ENCODE measurements at places on chromosomes 6 and 20.

- no peak for DNase-seq
Observed at GRCh38 chr6:27263886-27264285, 16.4 kb downstream of the PRSS16 start.

DNA sequence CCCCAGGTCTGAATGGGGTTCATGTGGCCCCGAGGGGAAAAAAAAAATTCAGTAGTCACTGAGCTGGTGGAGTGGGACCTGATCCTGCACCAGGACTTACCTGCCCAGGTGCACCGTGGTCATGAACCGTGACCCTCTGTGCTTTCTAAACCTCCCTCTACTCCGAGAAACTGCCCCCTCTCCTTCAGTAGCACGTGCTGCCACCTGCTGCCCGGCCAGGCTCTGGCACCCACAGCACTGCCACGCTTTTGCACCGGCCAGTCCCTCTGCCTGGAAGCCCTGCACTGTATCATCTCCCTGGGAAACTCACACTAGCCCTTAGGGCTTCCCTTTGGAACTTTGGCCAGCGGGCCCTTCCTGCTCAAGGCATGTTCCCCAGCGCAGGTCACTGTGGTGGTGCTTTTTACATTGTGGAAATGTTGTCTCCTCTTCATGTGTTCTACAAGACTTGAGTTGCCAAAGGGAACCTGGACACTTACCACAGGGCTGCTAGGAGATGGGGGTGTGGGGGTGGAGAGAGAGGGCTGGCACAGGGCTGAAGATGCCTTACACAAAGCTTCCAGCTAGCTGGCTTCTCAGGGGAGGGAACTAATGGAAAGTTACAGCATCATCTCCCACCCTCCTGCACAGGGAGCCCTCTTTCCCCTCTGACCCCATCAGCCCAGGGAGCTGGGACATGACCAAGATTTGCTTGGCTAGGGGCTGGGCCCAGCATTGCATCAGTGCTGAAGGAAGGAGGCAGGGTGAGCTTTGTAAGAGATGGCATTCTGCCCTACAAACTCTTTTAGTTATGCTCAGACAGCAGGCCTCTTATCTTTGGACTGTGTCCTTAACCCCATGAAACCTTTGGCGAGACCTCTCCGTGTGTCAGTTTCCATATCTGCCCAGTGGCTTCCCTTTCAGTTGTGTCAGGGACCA lies 2.5 kb upstream of the PTPRT start:
- no peak for DNase-seq

DNA sequence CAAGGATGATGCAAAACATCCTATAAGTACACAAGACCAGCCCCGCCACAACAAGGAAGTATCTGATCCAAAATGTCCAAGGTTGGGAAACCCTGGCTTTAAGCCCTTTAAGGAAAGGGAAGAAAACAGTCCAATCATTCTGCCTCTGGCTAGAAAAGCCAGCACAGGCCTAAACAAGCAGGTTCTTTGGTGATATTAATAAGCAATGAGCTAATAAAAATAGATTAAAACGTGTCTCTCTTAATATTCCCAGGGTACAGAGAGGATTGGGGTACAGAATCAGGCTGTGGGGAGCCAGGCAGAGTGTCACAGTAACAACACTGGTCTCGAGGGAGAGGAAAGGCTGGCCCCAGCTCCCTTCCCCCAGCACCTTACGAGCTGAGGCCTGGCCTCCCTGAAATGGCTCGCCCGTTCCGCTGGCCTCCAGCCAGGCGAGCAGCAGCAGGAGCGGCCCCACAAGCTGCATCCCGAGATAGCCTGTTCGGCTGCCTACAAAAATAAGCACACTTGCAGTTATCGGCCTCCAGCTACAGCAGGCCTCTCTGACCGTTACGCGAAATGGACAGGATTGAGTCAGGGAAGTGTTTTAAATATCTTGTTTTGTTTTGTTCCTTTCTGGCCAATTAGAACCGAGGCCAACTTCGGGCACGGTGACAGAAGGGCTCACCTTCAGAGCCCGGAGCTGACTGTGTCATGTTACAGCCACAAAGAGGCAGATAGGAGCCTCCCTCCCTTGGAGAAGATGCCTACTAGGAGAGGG lies 4.0 kb upstream of the ZMYND8 start:
- peak; percentile 81 for DNase-seq

DNA sequence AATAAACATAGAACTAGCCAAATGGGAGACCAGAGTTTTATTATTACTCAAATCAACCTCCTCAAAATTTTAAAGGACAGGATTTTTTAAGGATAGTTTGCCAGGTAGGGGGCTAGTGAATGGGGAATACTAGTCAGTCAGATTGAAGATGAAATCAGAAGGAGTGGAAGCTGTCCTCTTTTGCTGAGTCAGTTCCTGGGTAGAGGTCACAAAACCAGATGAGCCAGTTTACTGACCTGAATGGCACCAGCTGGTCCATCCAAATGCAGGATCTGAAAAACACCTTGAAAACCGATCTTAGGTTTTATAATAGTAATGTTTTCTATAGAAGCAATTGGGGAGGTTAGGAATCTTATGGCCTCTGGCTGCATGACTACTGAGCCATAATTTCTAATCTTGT lies 558.2 kb downstream of the PKHD1 start:
- DNase-seq, result no peak

DNA sequence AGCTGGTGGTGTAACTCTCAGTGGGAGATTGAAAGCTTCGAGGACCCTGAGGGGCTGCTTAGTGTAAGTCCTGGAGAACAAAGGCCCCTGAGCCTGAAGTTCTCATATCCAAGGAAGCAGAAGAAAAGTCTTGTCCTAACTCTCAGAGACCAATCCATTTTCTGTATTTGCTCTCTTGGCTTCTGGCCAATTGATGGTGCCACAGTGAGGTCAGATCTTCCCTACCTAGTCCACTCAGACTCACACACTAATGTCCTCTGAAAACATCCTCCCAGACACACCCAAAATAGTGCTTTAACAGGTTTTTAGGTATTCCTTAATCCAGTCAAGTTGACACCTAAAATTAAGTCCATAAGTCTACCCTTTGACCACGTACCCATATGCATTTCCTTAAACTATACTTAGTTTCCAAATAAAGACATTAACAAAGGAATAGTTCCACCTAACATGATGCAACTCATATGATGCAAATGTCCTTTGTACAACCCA lies 29.4 kb downstream of the ZNF292 start:
- no peak for DNase-seq

DNA sequence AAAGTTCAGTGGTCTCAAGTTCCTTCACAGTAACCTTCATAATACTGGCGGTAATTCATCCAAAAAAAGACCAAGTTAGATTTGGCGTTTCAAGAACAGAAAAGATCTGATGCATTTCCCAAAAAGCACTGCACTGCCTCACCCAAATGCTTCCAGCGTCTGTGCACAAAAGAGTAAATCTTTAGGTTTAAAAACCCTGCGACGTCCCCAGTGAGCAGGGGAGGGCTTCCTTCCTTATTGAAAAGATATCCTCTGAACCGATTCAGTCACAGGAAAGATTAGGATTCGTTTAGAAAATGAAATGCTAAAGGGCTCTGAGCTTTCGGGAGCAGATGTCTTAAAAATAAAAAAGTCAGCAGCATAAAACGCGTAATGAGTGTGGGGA lies 654 bp downstream of the TBC1D7 start:
- DNase-seq, result no peak

DNA sequence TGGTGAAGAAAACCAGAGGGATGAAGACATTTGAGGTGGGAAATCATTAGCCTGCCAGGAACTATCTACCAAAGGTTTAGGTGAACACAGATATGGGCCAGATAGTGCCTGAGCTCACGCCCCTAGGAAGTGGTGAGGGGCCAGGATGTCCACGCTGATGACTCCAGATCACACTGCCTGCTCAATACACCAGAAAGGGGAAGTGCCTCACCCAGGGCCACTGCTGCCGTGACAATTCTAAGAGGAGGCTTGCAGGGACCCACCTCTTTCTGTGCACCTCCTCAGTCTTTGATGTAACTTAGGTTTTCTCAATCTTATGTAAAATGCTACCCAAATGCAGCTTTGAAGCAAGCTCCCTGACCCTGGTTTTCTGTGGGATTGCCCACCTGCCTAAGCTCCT lies 5.4 kb upstream of the RAB44 start:
- no peak for DNase-seq

DNA sequence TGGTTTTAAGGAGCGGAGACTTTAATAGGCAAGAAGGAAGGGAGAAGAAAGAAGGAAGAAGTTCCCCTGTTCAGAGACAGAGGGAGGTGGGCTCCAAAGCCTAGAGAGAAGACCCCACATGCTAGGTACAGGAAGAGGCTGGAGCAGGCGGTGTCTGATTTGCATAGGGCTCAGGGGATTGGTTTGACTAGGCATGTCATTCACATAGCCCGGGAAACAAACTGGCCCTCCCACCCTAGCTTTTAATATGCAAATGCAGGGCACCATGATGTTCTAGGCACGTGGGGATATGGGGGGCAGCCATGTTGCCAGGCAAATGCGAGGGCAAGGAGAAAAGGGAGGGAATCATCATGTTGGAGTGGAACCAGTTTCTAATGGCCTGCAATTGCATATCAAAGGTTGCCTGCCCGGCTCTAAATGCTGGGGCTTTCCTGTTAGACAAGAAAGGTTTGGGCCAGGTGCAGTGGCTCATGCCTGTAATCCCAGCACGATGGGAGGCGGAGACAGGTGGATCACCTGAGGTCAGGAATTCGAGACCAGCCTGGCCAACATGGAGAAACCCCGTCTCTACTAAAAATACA lies 34.3 kb upstream of the AGPAT4 start:
- DNase-seq, result no peak

DNA sequence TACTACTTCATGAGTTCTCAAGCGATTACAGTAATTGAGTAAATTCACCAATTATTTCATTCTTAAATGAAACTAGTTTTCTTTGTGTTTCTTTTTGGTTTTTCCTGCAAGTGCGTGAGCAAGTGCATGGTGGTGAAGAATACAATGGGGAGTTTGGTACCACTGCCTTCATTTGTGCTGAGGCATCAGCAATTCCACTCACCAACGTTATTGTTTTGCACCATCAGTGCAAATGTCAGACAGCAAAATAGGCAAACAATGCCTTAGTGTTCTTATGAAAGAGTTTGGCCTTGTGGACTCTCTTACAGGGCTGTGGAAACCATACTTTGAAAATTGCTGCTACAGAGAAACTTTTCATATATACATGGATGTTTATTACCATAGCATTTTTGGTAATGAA lies 8.2 kb downstream of the CDH26 start:
- no peak for DNase-seq

GRCh38 chr6:158439255-158439654 lies 120.6 kb upstream of the TMEM181 start:
- no peak for DNase-seq

DNA sequence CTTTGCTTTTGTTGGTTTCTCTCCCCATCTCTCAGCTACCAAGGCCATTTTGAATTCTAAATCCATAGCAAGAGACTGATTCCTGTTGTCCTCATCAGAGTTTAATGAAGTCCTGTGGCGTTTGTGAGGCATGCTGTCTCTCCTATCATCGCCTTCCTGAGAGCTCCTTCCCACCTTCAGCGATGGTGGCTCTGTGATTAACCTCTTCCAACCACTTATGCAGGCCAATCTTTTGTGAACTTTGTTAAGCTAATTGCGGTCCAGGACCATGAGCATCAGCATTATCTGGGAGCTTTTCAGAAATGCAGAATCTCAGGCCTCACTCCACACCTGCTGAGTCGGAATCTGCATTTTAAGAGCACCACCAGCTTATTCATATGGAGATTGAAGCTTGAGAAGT lies 272.5 kb upstream of the CDYL start:
- DNase-seq, result no peak

DNA sequence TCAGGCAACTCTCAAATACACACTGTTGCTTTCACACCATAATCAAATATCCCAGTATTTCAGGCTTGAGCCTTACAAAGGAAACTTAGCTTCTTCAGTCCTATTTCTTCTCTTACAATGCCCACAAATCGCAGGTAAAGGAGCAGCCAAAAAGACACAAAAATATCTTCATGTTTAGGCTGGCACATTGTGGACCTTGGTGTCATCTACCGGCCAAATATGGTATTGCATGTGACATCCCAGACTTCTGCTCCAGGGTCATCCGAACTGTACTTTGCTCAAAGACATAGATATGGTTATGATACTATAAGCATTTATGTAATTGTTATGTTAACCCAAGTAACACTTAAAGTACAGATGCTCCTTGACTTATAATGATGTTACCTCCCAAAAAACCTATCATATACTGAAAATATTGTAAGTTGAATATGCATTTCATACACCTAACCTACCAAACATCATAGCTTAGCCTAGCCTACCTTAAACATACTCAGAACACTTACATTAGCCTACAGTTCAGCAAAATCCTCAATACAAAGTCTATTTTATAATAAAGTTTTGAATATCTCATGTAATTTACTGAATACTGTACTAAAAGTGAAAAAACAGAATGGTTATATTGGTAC lies 4.6 kb downstream of the OR2H2 start:
- peak; percentile 29 for DNase-seq

DNA sequence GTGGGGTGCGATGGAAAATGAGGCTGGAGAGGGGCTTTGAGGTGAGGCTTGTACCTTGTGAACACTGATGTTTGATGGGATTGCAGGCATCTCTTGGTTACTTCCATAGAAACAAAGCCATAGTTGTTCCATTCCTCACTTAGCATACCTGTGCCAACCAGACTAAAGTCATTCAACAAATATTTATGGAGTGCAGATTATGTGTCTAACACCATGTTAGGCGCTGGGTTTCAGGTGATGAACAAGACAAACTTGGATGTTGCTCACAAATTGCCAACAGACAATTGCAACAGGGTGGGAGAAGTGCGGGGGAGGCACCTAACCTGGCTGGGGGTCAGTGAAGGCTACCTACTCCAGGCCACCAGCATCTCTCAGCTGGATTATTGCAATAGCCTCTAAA lies 1.5 kb downstream of the TTPAL start:
- no peak for DNase-seq

DNA sequence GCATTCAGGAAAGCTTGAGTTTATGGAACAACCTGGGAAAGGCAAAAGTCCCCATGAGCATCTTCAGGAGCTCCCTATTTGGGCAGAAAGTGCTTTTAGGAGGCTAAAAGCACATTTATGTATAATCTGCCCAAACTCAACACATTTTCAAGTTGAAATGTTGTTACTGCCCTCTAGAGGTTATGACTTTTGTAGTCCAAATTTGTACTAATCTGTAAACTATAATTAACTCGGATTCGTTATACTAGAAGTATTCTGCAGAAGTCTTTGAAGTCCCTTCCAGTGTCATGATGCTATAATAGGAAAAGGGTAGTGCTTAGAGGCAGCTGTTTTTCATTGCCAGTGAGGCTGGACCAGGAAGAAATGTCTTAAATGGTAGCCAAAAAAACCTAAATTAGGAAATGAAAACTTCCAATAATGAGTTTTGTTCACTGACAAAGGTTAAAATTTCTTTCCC lies 44.8 kb upstream of the EMILIN3 start:
- no peak for DNase-seq

DNA sequence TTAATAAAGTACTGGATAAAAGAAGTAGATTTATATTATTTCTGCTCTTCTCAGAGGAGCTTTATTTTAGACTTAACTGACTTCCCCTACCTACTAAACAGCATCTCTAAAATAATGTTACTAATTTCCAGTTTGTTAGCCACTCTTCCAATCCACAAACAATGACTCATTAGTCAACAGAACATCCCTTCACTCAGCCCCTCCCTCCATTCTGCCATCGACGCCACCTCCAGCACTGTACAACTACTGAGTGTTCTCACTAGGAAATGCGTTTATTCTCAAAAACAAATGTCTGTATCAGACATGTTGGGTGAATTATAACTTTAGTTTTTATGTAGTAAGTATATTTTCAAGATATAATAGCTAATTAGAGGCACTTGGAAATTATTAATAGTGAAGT lies 427.0 kb downstream of the EYS start:
- no peak for DNase-seq
